NCI-H774 (cell line): ENCODE measurements at places on chromosomes 2 and 18.

DNA sequence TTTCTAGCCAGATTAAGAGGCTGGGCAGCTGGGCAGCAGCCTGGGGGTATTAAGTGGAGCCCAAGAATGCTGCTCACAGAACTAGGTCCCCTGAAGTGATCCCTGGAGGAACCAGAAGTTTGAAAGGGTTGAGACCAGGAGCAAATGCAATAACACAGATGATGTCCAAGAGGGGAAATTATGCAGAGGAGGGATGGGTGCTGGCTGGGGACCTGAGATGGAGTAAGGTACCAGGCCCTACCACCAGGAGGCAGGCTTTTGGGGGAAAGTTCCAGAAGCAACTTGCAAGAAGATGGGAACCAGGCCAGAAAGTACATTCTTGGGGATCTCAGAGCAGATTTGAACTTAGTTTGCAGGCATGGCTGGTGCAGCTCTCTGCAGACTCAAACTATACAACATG is 175.1 kb downstream of the NCK2 start:
- no peak for DNase-seq

- peak; percentile 43 for DNase-seq
Observed at GRCh38 chr2:1837022-1837421, 92.7 kb upstream of the PXDN start.

- DNase-seq: no peak
Observed at GRCh38 chr2:220228310-220229006, 601.0 kb downstream of the SLC4A3 start.

DNA sequence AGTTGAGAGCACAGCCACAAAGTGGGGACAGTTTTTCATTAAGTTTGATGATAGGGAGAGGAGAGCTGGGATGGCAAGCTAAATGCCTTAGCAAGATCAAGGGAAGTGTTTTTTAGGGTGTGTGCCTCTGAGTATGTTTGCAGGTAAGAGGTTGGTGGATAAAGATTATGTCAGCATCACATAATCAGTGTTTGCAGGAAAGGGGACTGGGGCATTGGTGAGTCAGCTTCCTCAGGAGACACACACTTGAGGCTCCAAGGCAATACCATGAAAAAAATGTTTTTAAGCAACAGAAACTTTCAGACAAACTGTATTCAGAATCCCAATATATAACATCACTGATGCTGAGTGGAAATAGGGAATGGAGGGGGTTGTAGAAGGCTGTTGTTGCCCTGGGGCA is 25.4 kb upstream of the DTNB start:
- no peak for DNase-seq

GRCh38 chr2:233075966-233076339 is 15.8 kb downstream of the INPP5D start:
- DNase-seq: no peak

- DNase-seq: no peak
Observed at GRCh38 chr18:53883771-53884170, 340.7 kb downstream of the MBD2 start.

DNA sequence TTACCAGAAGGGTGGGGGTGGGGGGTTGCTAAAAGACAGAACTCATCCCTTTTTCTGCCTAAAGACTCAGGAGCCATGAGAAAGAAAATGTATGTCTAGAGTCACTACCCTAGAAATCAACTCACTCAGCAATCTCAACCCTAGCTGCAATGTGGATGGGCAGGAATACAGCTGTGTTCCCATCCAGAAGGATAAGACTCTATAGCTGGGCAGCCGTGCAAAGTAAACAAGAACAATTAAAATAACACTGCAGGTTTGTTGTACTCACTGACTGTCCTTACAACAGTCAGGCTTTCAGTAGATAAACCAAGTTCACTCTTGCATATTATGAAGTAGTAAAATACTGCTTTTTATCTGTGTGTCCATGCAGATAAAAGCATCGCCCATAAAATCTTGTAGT is 74.0 kb downstream of the ESCO1 start:
- DNase-seq: no peak

DNA sequence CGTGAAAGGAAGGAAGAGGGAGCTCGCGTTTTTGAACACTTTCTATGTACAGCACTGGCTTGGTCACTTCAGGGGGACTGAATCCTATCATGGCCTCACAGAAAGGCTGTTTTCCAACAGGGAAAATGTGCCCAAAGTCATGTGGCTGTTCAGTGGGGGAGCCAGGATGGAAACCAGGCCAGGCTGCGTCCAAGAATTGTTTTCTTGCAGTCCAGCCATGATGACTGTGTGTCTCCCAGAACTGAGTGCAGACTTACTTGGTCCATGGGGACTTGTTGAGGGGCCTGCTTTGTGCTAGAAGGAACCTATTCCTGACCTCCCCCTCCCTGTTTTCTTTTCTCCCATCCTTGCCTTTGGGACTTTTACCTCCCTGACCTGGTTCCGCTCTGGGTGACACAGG is 46.9 kb downstream of the EMILIN2 start:
- no peak for DNase-seq

GRCh38 chr2:236849940-236850339 is 235.7 kb upstream of the COPS8 start:
- DNase-seq: no peak

DNA sequence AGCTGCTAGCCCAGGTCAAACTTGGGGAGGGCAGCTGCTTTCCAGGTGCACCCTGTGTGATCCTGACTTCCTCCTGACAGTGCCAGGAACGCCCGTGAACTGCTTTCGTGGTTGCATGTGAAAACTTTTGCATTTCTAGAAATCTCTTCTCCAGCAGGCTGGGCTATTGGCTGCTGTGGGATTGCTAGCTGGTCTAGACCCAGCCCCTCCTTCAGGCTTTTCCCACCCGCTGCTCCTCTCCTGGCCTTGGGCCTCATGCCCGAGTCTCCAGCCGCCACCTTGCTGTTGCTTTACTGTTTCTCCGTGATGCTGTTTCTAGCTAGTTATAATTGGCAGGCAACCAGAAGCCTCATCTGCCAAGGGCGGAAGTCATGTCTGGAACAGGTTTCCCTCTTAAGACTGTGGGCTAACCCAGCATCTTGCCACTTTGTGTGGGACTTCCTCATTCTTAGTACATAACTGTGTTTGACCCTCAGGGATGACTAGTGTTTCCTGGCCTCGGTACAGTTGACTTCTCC is 27.0 kb upstream of the MGAT4A start:
- DNase-seq: no peak

- DNase-seq: peak; percentile 23
Observed at GRCh38 chr2:136206613-136207012, 88.7 kb upstream of the CXCR4 start.

- DNase-seq: no peak
Observed at GRCh38 chr2:176174382-176174823, 14.1 kb upstream of the HOXD1 start.

DNA sequence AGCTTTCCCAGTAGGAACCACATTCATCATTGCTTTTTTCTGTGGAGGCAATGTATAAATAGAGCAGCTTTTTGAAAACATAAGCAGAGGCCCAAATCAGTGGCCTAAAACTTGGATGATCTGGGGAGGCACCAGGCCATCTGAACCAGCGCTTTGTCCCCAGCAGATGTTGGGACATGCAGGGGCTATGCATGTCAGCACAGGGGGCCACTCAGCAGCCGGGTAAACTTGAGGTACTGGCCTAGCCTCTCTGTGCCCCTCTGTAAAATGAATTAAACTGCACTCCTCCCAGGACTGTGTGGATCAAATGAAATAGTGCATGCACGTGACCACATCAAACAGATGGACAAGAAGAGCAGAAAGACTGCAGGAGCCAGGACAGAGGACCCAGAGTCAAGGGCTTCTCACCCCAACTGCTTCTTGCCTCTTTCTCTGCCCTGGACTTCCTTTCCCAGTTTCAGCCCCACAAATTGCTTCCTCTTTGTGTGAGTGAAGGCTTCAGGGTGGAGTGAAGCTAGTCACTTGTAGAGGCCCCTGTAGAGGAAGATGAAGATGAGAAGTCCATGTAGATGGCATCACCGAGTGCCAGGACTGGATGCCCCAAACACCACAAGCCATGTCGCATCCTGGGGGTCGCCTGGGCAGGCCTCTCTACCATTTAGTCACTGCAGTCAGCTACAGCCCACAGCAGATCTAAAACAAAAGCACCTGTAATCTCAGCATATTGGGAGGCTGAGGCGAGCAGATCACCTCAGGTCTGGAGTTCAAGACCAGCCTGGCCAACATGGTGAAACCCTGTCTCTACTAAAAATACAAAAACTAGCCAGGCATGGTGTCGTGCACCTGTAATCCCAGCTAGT is 53.2 kb downstream of the IMPA2 start:
- DNase-seq: no peak

DNA sequence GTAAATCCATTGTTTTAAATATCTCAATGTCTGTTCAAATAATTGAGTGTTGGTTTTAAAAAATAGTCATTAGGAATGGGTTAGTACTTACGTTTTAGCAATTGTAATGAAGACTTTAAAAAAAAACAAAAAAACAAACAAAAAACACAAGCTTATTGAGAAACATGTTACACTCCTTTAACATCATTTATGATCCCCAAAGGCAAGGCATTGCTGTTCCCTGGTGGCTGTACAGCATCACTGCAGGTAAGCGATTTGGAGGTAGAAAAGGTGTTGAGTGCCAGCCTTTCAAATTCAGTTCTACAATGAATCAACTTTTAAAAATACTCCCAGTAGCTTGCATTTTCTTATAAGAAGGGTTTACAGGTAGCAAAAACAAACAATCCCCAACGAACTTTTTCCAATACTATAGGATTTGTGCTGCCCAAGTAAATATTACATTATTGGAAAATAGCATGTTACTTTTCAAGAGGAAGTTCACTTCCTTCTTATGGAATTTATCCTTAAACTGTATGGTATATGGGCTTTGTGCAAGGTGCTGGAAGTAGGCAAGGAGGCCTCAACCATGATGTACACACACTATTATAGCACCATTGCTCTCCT is 27.5 kb downstream of the CNRIP1 start:
- no peak for DNase-seq

DNA sequence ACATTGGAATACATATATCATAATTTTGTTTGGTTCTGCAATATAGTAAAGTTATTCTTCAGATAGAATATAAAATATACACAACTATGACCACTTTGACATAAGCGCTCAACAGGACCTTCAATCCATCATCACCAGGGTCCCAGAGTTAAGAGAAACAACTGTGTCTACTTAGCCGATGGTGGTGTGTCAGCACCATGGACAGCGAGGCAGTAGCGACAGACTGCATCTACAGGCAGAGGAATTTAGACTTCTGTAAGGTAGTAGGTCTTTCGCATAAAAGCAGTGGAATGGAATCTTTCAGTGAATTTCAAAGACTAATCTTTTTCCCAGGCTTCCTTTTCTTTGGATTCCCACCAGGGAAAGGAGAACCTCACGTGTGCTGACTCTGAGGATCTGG is 20.5 kb upstream of the LRPPRC start:
- DNase-seq: no peak

DNA sequence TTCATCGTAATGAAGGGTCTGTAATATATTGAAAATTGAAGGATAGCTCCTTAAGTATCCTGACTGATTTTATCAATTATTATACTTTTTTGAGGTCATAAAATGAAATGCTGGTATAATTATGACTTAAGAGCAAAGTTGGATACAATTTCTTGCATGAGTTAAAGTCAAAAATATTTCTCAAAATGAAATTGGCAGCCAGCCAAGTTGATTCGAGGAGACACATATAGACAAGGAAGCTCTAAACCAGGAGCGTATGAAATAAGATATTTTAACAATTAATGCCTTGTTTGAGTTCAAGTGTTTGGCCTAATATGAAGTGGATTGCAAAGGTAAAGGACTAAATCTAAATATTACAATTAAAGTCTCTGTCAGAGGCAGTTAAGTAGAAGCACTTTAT is 260.4 kb upstream of the DSEL start:
- no peak for DNase-seq

- no peak for DNase-seq
Observed at GRCh38 chr2:63861220-63861822, 19.6 kb downstream of the UGP2 start.

DNA sequence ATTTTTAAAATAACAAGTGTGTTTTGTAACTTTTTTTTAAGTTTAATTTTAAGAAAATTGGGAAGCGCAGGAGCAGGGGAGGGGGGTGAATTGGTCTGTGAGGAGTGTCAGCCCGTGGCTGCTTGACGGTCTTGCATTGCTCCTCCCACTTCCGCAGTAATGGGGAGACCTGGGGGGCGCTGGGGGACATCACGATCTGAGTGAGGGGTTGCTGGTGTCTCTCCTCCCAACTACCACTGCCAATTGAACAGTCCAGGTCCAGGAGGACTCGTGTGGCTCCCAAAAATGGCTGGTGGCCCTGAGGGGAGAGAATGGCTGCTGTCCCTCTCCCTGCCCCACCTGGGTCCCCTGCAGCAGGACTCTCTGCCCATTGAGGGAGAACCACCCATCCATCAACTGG is 57.4 kb upstream of the SMAD7 start:
- no peak for DNase-seq

GRCh38 chr2:238252766-238253630 is 13.2 kb upstream of the HES6 start:
- DNase-seq: no peak

DNA sequence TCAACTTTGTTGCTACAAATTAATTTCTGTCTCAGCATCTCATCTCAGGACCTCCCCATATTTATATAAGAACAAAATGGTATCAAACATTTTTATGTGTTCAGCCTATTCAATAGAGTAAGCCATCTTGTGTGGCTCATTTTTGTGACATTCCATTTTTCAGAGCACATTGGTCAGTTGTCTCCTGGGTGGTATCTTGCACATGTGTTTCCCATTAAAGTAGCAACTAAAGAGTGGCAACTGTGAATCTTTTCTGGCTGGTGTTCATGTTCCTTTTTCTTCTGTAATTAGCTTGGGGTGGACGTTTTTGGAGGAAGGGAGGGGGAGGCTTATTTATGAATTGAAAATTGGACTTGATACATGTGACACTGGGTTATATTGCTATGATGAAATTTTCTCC is 45.4 kb upstream of the EFEMP1 start:
- no peak for DNase-seq

DNA sequence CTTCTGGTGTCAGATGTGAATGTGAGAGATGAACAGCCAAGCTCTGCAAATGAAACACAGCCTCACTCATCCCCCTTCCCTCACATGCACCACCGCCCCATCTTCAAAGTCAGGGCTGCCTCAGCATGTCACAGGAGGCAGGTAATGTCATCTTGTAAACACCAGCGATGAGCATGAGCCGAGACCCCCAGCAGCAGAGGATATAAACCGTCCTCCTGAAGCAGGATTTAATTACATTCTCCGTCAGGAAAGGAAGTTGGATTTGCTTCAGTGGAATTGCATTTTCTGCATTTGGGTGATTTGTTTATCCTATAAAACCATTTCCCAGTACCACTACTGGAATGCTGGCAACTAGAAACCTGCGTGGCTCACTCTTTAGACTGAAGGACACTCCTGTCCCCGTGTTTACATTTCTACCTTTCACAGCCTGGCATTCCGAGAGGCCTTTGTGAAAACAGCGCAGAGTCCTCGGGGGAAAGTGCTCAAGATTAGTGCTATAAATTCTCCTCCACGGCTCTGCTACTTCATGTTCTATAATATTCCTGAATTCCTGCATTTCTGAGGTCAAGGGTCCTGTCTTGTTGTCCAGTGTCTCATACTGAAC is 619.2 kb downstream of the IRS1 start:
- DNase-seq: no peak
